Mammary epithelial cell (primary cell): ENCODE measurements at places on chromosomes 4 and X.
A peak's percentile ranks its signal among the peaks of the same experiment; 100 is the strongest.

DNA sequence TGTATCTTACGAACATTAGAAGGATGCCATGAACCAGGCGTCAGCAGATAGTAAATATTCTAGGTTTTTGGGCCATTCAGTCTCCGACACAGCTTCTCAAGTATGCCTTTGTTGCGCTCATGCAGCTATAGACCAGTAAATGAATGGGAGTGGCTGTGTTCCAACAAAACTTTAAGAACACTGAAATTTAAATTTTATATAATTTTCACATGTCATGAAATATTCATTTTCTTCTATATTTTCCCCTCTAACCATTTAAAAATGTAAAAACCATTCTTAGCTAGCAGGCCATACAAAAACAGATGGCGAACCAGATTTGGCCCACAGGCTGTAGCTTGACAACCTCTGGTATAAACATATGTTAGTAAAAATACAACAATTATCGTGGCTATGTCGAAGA lies 151.8 kb upstream of the KIT start:
- no peak for DNase-seq

- DNase-seq = no peak
Observed at GRCh38 chr4:182409271-182409670, 166.1 kb downstream of the TENM3 start.

DNA sequence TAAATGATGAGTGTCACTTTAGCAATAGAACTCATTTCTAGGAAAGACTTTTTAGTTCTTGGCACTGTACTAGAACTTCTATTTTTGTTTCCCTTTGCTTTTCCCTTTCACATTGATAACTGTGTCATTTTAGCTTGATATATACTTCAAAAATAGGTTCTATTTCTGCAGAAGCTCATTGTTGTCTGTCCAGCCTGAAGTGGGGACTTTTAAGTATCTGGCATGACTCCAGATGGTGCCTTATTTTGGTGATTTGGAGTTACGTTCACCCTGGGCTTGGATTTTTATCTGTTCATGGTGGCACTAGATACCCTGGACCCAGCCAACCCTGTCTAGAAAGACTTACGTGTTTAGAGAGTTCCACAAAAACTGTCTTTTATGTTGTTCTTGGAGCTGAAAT lies 3.4 kb downstream of the ABHD18 start:
- no peak for DNase-seq

- no peak for DNase-seq
Observed at GRCh38 chr4:182914357-182914756, 2.8 kb downstream of the DCTD start.

GRCh38 chrX:13090027-13090338 lies 45.6 kb upstream of the FAM9C start:
- DNase-seq = no peak

DNA sequence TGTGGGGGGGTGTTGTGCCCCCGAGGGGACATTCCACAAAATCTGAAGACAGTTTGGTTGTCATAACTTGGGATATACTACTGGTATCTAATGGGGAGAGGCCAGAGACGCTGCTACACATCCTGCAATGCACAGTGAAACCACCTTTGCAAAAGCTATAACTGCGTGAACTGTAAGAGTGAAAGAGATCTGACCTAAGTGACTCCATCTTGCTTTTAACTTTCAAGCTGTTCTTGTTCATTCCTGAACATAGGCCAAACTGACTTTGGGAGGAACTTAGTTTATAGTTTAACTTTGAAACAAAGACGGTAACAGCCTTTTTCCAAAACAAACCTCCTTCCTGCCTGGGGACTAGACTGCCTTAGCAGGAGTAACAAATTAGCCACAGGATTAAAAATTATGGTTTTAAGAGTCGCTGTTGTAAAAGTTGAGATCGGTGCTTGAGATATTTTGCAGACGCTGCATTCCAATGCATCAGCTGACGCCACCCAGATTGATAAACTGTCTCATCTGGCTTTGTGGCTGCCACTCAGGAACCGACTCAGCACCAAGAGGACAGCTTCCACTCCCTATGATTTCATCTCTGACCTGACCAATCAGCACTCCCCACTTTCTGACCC lies 70.9 kb downstream of the ATXN3L start:
- DNase-seq = no peak

DNA sequence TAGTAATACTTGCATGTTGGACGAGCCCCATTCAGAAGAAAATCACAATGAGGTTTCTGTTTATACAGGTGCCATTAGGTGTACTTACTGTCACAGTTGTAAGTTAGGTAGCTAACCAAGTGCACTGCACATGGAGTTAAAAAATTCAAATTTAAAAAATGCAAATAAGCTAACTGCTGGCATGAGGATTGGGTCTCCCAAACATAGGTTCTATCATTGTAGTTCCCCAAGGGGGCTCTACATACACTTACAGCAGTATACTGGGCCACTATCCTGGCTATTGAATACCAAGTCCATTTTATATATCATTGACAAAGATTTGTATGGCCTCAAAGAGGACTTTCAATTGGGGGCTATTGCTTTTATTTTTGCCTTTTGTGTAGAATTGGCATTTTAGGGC lies 153.4 kb downstream of the FMR1NB start:
- DNase-seq = no peak

DNA sequence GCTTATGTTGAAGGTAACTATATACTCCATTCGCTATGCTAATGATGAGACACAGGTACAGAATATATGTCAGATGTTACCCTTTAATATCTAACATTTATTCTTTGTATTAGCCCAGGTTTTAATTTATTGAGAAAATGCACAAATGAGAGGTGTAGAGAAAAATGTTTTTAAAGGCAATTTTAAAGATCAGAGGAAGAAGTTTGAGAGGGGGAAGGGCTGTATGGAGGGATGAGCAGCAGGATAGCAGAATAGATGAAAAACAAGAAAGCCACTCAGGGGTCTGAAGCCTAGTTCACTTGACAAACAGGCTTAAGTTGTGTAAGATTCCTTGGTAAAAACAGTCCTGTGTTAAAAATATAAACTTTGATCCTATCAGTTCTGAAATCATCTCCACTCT lies 3.7 kb downstream of the MAB21L2 start:
- DNase-seq = no peak

DNA sequence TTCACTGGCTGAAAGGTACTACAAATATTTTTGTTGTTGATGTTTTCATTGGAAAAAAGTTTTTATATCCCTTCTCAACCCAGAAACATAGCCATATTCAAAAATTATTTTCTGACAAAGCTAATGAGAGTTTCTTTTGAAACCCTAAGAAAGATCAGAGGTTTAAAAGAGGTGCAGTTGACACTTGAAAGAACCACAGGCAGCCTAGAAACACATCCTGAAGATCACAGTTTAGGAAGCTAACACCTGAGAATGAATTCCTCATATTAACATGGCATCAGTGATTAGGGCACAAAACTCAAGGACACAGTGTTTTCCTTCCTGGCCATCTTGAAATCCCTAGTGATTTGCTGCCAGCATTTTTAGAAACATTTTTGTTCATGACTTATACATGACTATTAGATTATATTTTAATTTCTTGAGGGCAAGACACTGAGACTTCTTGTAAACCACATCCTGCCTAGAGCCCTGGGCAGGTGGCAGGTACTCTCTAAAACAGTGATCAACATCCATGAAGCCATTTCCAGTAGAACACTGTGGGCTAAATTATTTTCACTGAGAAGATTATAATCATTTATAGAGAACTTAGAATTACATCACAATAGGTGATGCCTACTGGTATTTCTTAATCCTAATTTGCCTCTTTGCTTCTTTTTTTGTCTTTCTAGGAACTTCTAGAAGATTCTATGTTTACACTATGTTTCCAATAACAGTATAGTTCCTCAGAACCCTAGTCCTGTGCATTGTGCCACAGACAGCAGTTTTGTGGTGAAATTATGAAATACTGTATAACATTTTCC lies 80.0 kb downstream of the ARSJ start:
- peak; percentile 45 for DNase-seq

DNA sequence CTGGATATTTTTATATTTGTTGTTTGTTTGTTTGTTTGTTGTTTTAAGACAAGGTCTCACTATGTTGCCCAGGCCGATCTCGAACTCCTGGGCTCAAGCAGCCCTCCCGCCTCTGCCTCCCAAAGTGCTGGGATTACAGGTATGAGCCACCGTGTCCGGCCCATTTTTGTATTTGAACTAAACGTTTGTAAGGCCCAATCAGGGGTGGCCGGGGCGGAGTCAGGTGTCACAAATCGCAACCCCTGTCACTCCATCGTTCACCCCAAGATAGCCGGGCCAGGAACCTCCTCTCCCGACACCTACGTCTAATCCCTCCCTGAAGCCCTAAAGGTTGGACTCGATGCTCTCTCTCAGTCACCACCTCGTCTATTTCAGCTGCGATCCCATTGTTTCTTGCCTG lies 722 bp upstream of the EFHC2 start:
- no peak for DNase-seq

DNA sequence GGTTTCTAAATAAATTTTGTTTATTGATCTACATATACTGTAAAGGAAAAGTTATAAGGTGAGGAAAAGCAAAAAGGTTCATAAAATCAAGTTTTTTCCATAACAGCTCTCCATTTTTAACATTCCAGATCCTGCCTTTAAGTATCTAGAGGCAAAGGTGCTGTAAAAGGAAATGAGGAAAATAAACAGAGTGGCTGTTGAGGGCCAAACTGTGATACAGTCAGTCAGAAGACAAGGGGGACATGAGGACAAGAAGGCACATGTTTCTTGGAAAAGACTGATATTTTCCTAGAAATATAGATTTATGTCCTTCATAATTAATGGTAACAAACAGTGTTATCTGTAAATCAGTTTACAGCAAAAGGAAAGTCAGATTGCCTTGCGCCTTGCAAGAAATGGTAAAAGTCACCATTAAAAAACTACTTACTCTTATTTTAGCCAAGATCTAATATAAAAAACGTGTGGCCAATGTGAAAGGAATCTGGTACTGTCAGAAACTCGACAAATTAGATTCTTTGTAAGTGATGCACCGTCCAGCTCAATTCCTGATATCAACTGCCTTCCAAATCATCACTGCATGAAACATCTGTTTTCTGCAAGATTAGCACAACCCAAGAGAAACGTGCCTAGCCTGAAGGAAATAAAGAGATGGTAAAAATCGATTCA lies 34.0 kb upstream of the VEGFD start:
- DNase-seq = no peak

DNA sequence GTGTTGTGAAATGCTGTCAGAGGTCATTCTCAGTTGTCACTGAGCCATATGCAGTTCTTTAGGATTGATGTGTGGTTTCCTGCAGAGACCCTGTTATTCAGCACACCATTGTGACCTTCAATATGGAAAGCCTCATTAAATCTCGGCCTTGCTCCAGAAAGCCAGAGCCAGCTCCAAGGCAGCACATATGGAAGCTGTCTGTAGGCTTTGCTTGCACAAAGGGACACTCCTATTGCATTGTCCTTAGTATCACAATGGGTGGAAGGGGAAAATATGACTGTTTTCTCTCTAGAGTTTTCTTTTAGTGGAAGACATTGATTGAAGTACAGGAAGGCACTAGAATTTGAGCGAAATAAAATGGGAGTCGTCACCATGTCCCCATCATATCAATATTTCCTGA lies 179.0 kb downstream of the CEP135 start:
- DNase-seq = no peak

- no peak for DNase-seq
Observed at GRCh38 chr4:41167191-41167590, 47.2 kb downstream of the APBB2 start.

DNA sequence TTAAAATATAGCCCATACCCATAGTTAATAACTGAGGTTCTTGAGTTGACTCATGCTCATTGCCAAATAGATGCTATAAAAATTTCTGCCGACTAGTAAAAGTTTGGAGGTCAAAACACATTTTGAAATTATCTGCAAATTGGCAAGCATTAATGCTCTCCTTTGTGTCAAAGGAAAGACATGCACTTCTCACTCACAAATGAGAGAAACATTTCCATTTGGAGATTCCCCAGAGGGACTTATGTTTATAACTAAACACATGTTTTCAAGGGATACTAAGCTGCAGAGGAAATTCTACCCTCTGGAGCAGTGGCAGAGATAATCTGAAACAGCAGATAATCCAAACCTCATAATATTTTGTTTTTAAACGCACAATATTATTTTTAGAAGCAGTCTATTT lies 45.7 kb upstream of the CCDC160 start:
- DNase-seq = no peak

DNA sequence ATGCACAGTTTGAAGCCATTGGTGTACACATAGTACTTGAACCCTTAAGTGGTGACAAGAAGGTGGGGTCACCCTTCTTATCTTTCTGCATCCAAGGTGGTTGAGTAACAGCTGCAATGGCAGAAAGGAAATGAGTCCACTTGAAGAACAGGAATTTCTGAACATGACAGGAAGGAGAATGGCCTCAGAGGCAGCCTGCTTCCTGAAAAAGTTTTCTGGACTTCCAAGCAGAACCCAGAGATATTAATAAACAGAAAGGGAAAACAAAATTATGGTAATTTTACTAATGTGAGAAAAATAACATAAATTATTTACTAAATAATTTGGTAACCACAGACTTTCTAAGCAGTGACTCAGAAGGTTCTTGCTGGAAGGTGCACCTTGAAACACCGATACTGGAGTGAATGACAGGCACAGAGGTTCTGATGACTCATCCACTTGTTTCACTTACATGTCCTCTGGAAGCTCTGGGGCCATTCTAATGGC lies 119.9 kb upstream of the HS3ST1 start:
- peak; percentile 86 for DNase-seq

- no peak for DNase-seq
Observed at GRCh38 chrX:148784856-148785255, 284.4 kb downstream of the AFF2 start.

DNA sequence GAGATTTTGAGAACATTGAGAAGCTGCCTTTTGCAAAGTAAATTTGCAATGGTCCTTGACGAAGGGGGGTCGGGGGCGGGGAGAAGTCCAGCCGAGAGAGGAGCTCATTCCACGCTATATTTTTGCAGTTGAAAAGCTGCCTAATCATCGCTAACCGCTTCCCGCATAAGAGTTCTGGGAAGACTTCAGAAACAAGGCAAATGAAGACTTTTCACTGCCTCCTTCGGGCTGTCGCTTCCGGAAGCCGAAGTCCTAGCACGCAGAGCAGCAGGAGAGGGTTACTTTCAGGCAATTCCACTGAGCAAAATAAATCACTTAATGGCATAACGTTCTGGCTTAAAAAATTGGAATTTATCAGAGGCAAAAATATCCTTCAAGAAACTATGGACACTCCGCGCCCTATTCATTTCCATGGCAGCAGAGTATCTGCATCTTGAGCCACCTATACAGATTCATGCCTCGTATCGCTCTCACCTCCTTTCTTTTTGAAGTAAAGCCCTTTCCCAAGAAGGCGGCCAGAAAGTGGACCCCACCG lies 2.6 kb upstream of the LRAT start:
- no peak for DNase-seq
